M059J (cell line): ENCODE measurements at places on chromosomes 3 and 15. TPM values are rescaled to one million over a fixed set of nuclear protein-coding genes. Genes with fewer than 3 reads are reported as not detected.
A peak's percentile ranks its signal among the peaks of the same experiment; 100 is the strongest.

The CHRNA5 gene
- 5.0 and 14.7 TPM in 2 replicates for total RNA-seq

The HDC gene
- 0.05 and 0.10 TPM in 2 replicates for total RNA-seq

The ACOX2 gene
- 2.8 and 18.5 TPM in 2 replicates for total RNA-seq

The CLDN1 gene
- 1.5 and 1.8 TPM in 2 replicates for total RNA-seq

The CYP8B1 gene
- not detected in 2 replicates for total RNA-seq

- DNase-seq = peak; percentile 50
Measured at GRCh38 chr3:58495101-58495500, 3.2 kb downstream of the KCTD6 start.

GRCh38 chr15:57919754-57920153, 145.8 kb downstream of the ALDH1A2 start:
- DNase-seq = no peak

GRCh38 chr15:65918357-65918920, 49.1 kb downstream of the RAB11A start:
- DNase-seq = no peak

- no peak for DNase-seq
Measured at GRCh38 chr3:17752876-17753631, 10.6 kb upstream of the TBC1D5 start.

DNA sequence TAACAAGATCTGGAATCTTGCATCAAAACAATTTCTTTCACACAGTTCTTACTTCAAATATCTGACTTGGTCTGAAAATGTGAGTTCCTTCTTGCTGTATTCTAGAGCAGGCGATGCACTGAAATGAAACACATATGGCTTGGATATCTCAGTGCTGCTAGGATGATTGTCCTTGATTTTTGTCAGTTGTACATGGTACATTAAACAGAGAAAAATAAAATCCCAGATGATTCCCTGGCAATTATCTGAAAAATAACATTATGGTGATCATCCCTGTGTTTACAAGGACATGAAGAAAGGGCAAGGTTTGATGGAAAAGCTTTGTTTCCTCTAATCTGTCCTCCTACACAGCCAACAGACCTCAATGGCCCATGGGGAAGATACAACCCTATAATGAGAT, 10.6 kb downstream of the LMCD1 start:
- DNase-seq = no peak

DNA sequence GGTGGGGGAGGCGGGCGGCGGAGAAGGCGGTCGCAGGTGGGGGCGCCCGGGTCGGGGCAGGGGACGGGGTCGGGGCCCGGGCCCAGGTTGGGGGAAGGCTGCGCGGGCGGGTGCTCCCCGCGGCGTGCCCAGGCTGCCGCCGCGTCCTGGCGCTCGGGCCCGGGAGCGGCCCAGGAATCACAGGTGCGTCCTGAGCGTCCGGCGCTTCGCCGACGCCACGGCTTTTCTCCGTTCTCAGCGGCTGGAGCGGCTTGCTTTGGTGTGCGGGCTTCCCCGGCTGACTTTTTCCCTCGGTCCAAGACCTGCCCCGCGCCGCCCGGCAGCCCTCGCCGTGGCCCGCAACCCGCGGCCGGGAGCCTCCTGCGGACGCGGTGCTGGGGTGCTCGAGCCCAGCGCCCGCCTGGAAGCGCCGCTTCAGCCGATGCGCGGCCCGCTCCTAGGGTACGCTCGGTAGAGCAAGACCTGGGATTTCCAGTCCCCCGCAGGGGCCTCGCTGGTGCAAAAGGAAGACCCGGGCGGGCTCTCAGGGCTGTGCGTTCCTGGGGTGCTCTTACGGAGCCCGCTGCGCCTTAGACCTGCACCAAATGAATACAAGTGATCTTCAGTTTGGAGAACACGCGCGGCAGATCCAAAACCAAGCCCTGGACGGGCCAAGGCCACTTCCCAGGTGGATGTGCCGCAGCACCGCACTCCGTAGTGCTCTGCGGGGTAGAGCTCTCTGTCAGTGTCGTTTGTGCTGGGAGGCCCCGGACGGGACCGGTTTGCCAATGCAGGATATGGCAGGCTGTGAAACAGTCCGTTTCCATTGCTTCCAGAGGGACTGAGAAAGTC, 639 bp downstream of the NIPA1 start:
- DNase-seq = peak; percentile 26

GRCh38 chr3:27141668-27142067, 227.5 kb downstream of the NEK10 start:
- DNase-seq = no peak

DNA sequence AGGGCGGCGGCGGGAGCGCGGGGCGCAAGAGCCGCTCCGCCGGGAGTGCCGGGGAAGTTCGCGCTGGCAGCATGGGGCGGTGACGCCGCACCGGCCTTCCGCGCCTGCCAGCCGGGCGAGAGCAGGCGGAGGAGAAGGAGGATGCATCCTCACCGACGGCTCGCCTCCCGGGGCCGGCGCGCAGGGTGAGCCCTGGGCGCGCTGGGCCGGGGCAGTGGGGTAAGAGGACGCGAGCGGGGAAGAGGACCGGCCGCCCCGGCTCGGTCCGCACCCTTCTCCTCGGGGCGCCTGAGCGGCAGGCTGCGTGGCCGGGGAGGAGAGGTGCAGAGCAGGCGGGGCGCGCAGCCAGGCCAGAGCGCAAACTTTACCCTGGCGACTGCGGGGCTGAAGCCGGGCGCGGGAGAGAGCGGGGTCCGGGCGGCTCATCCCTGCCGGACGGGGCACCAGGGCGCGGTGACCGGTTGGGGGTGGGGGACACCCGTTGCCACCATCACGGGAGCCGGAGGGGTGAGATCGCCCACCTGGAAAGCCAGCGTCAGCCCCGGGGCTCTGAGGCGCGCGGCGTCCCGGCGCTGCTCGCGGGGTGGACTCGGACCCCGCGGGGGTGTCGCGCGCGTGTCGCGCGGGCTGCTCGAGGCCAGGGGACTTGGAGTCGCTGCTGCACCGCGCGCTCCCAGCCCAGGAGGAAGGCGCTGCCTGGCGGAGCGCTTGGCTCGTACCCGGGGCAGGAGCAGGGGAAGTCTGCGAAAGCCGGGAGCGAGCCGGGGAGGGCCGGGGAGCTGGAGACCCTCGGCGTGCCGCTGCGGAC, 542 bp downstream of the GABRA5 start:
- no peak for DNase-seq

GRCh38 chr3:36843065-36844051, 79.0 kb upstream of the DCLK3 start:
- DNase-seq = no peak
